ENCODE measurements at places on chromosomes 7 and 10. TPM values are rescaled to one million over a fixed set of nuclear protein-coding genes. Genes with fewer than 3 reads are reported as not detected.

DNA sequence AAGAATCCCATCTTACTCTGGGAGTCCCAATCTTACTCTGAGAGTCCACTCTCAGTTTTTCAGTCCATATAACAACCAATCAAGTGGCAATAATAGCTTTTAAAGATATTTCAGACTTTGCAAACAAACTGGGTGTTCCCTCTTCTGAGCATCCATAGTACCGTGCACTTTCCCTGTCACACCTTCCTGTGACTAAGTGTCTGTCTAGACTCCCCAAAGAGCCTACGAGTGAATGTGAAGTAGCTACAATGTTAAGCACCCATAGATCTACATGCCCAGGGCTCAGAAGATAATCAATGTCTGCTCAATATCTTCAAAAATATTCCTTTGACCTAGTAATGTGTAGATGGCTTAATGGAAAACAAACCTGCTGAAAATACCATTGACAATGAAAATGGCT is 95.6 kb upstream of the ASAH2 start:
- no peak overlapping the region for H3K4me3 ChIP-seq
- no peak overlapping the region for H3K27ac ChIP-seq
- DNase-seq: no peak
- no peaks in the 10 kb centered on the region for H3K4me1 ChIP-seq
- peaks cover 9% of the 10 kb centered on the region for H3K36me3 ChIP-seq

GRCh38 chr7:158282461-158283001 is 305.1 kb downstream of the PTPRN2 start:
- H3K27me3 ChIP-seq: no peaks in the 10 kb centered on the region
- no peaks in the 10 kb centered on the region for H3K4me1 ChIP-seq
- H3K27ac ChIP-seq: no peak overlapping the region
- H3K4me3 ChIP-seq: no peak overlapping the region
- no peaks in the 10 kb centered on the region for H3K36me3 ChIP-seq
- no peak for DNase-seq

DNA sequence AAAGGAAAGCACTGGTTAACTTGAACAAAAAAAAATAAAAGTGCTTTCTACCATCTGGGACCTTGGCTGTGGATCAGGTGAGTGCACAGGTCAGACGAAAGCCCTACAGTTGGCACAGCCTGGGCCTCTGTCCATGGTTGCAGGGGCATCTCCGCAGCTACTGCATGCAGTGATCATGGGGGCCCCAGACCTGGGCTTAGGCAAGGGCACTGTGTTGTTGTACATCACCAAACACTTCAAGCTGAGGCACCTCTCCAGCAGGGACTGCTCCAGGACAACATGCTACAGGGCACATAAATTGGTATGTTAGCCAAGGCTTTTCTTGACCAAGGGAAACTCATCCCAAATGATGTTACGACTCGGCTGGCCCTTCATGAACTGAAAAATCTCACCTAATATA is 23.5 kb downstream of the KLHL7 start:
- no peak overlapping the region for H3K4me3 ChIP-seq
- no peaks in the 10 kb centered on the region for H3K4me1 ChIP-seq
- no peak overlapping the region for H3K27ac ChIP-seq
- no peak for DNase-seq

DNA sequence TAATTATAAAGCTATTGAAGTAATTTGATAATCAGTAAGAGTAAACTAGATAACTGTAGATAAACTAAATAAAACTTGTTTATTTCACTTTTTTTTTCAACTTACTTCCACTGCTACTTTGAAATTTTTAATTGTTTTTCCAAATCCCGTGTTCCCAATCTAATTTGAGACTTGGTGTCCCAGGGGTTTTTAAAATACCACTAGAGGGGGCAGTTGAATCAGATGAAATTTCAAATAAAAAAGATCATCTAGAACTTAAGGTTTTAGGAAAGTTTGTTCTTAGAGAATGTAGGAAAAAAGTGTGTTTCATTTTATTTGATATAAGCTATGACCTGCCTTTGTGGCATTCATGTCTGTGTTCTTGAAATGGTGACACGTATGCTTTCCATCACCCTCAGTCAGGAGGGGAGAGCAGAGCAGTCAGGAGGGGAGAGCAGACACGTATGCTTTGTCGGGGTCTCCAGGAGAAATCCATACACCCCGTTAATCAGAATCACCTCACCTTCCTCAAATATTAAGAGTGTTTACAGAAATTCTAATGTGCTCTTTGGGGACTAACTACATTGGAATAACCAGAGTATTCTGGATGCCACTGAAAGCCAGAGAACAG is 49.9 kb downstream of the C10orf67 start:
- peaks cover 2% of the 10 kb centered on the region for H3K27me3 ChIP-seq
- no peak overlapping the region for H3K4me3 ChIP-seq
- no peaks in the 10 kb centered on the region for H3K36me3 ChIP-seq

GRCh38 chr7:107147464-107148393 is 21.1 kb upstream of the HBP1 start:
- H3K4me3 ChIP-seq: no peak overlapping the region
- no peak overlapping the region for H3K27ac ChIP-seq
- no peaks in the 10 kb centered on the region for H3K36me3 ChIP-seq
- no peaks in the 10 kb centered on the region for H3K27me3 ChIP-seq
- peak; percentile 32 for DNase-seq
- H3K4me1 ChIP-seq: no peaks in the 10 kb centered on the region

DNA sequence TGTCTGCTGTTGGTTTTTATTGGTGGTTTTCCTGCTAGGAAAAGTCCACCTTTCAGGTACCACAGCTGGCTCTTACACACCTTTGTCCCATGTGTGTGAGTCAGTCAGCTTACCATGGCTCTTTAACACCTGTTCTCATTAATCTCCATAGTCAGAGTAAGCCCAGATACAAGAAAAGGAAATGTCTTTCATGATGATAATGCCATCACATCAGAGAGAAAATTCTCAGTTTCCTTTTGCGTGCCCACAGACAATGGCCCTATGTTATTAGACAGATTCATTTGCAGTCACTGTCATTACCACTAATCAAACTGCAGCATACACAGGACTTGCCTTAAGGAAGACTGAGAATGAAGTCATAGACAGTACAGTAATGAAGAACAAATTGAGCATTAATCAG is 1583.6 kb upstream of the LRRTM3 start:
- no peaks in the 10 kb centered on the region for H3K27me3 ChIP-seq
- no peak overlapping the region for H3K4me3 ChIP-seq
- DNase-seq: no peak
- H3K36me3 ChIP-seq: no peaks in the 10 kb centered on the region
- no peaks in the 10 kb centered on the region for H3K4me1 ChIP-seq

DNA sequence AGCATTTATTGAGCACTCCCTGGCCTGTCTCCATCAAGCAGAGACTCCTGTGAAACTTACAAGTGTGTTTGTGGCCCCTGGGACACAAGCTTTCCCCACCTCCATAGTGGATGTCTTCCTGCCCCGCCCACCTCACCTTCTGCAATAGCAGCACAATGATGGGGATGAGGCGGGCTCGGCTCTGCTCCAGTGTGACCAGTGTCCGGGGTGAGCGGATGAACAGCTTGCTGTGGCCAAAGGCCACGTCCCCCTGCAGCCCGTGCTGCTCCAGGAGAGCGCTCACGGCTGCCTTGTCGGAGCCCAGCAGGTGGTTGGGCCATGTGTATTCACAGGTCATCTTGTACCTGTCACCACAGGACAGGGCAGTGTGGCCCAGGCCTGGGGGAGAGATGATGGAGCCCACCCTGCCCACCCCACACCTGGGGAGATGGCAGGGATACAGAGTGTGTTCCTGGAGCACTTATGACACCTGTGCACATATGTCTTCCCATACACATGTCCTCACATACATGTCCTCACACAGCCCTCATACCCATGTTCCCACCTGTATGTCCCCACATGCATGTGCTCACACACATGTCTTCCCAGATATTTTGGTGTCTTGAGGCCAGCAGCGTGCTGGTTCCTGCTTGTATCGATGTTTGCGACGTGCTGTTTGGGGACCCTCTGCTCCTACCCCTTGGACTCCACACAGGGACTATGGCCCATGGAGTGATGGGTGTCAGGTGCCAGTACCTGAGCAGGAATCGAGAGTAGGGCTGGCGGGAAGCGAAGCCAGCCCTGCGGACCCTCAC is 12.7 kb downstream of the MYO1G start:
- H3K27me3 ChIP-seq: no peaks in the 10 kb centered on the region
- H3K27ac ChIP-seq: no peak overlapping the region
- no peaks in the 10 kb centered on the region for H3K36me3 ChIP-seq
- H3K4me3 ChIP-seq: no peak overlapping the region
- H3K4me1 ChIP-seq: peaks cover 4% of the 10 kb centered on the region

DNA sequence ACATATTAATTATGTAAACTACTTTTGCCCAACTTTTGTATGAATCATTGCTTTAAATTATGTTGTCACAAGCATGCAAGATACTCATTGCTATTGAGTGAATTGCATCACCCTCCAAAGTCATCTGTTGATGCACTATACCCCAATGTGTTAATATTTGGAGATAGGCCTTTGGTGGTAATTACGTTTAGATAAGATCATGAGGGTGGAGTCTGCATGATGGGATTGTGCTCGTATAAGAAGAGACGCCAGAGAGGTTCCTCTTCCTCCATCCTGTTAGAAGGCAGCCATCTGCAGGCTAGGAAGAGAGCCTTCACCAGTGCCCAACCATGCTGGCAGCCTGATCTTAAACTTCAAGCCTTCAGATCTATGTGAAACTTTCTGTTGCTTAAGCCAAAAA is 95.3 kb upstream of the MAGI2 start:
- no peak overlapping the region for H3K4me3 ChIP-seq
- no peaks in the 10 kb centered on the region for H3K36me3 ChIP-seq
- H3K27me3 ChIP-seq: no peaks in the 10 kb centered on the region
- no peak overlapping the region for H3K27ac ChIP-seq
- DNase-seq: no peak

DNA sequence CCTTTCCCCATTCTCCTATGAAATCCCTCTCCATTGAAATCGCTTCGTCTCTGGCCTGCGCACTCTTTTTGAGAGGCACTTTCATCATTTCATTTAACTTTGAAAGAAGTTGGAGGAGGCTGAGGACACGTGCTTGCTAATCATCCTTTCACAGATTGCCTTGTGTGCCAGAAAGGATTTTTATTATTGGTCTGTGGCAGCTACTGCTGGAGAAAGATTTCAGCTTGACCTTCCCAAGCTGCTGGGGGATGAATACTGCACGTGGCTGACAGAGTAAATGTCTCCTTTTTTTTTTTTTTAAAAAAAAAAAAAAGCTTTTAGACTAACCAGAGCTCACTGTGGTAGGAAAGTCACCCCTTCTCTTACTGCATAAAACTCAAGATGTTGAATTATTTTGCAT is 44.2 kb upstream of the KCNIP2 start:
- H3K4me3 ChIP-seq: no peak overlapping the region
- no peaks in the 10 kb centered on the region for H3K4me1 ChIP-seq
- DNase-seq: no peak
- no peaks in the 10 kb centered on the region for H3K27me3 ChIP-seq
- H3K27ac ChIP-seq: no peak overlapping the region

DNA sequence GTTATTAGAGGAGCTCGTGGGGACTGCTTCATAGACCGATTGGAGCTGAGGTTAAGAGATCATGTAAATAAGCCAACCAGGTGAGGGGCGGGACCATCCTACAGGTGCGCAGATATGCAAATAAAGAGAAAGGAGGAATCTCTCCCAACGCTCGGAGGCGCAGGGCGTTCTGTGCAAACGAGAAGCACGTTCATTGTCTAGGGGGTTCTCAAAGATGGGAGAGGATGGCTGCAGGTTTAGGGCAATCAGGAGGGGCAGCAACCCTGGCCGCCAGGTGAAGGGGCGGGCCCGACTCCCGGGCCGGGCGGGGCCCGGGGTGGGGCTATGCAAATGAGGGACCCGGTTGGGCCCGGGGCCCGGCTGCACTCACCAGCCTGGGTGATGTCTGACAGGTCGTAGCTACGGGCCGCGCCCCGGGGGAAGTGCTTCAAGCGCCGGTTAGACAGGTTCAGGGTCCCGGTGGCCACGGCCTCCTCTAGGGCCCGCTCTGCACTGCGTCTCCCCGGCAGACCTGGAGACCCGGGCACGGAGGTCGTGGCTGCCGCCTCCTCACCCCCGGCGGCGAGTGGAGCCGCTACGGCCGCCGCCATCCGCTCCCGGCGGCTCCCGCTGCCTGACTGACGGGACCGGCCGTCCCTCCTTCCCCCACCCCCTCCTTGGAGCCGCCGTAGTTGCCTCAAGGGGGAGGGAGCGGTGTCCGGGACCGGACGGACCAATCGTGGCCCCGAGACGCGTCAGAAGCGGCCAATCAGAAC is at the start of gene LRCH4:
LRCH4 (minus strand) TSS at position 619 of the 755 bp plus-strand sequence; CDS start at position 590, 29 bp downstream.
- H3K36me3 ChIP-seq: peaks cover 14% of the 10 kb centered on the region
- DNase-seq: peak; percentile 53
- H3K27me3 ChIP-seq: no peaks in the 10 kb centered on the region
- peak within 1 kb of the TSS; percentile 96 for H3K27ac ChIP-seq

- no peaks in the 10 kb centered on the region for H3K27me3 ChIP-seq
- H3K4me3 ChIP-seq: no peak overlapping the region
- H3K27ac ChIP-seq: no peak overlapping the region
- DNase-seq: no peak
- no peaks in the 10 kb centered on the region for H3K36me3 ChIP-seq
Observed at GRCh38 chr7:16460789-16461493, 4.6 kb downstream of the SOSTDC1 start.

GRCh38 chr7:46939558-46939957 is 642.4 kb downstream of the TNS3 start:
- DNase-seq: no peak
- H3K4me1 ChIP-seq: no peaks in the 10 kb centered on the region
- no peak overlapping the region for H3K4me3 ChIP-seq
- no peak overlapping the region for H3K27ac ChIP-seq
- no peaks in the 10 kb centered on the region for H3K27me3 ChIP-seq
- H3K36me3 ChIP-seq: no peaks in the 10 kb centered on the region

DNA sequence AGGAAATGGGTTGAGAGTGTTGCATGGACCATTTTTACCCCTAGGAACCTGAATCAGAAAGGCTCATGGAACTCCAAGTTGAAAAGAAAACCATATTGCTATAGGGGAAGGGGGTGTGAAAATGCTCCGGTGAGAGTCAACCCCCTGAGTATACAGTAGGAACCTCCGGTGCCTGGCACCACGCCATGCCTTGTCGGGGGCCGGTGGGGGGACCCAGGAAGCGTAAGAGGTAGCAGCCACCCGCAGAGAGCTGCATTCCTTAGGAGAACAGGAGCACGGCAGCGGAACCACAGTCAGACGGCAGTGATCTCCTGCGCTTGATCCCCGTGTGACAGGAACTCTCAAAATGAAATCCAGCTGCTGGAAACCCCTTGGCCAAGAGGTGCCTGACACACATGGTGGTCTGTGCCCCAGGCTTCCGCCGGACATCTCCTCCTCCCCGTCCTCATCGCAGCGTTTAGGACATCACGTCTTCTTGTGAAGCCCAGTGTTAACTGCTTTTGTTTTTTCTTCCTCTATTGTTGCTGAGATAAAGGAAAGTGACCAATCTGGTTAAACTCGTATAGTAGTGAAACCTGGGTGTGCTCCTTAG is 186.8 kb downstream of the CELF2 start:
- H3K4me3 ChIP-seq: peak overlapping the region; percentile 2
- H3K27ac ChIP-seq: no peak overlapping the region
- no peaks in the 10 kb centered on the region for H3K36me3 ChIP-seq
- DNase-seq: peak; percentile 81
- H3K4me1 ChIP-seq: no peaks in the 10 kb centered on the region

The CLDN15 gene
- 11.9 TPM for total RNA-seq

The NAT16 gene
- not detected for total RNA-seq

The MEST gene
- total RNA-seq: 31.0 TPM

The EN2 gene
- total RNA-seq: 0.13 TPM

The AKR1D1 gene
- total RNA-seq: not detected

The LAMB1 gene
- 312 TPM for total RNA-seq

The SH2D4B gene
- total RNA-seq: 0.09 TPM

The PTPN12 gene
- total RNA-seq: 83.1 TPM

Measured in kidney (tissue), 22 donors.